ENCODE measurements at places on chromosomes 1 and 21. TPM values are rescaled to one million over a fixed set of nuclear protein-coding genes. Genes with fewer than 3 reads are reported as not detected.

The S100A16 gene
- 164 TPM for total RNA-seq

The GPBP1L1 gene
- total RNA-seq, result 44.9 TPM

The LINGO4 gene
- not detected for total RNA-seq

The AQP10 gene
- total RNA-seq, result not detected

The SLFNL1 gene
- 0.15 TPM for total RNA-seq

The MR1 gene
- 20.7 TPM for total RNA-seq

The CSF3R gene
- total RNA-seq, result not detected

The MAP1LC3C gene
- total RNA-seq, result not detected

The AMY1B gene
- not detected for total RNA-seq

The C8A gene
- total RNA-seq, result not detected
